Amniotic stem cell (primary cell): ENCODE measurements at places on chromosomes 5 and 9.
A peak's percentile ranks its signal among the peaks of the same experiment; 100 is the strongest.

- DNase-seq = no peak
Observed at GRCh38 chr9:28289746-28290145, 716.5 kb upstream of the C9orf72 start.

DNA sequence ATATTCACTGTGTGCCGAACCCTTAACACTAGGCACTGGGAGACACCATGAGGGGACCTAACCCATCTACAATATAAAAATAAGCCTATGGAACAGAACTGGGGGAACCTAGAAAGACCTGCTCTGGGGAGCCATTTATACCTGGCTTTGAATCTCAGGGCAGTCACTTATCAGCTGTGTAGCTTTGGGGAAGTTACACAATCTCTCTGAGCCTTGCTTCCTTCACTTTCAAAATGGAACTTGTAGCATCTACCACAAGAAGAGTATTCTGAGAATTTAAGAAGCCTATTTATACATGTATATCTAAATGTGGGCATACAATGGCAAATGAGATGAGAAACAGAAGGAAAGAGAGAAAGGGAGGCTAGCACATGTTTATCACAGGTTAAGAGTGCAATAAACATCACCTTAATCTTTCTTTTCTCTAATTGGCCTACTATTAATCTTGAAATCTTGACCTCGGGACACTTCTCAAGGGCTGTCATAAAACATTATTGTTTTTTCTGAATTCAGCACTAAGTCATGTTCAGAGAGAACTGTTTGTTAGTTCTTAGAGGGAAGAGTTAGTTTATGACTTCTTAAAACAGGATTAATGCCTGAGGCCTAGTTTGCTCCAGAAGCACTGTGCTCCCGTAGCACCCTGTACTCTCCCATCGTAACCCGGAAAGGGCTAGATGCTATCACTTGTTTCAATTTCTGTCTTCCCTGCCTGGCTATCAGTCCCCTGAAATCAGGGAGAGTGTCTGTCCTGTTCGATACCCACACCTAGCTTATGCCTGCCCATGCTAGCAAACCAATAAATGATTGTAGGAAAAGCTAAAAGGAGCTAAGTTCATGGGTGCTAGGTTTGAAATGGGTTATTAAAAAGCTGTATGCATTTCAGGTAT is 606.4 kb upstream of the CLINT1 start:
- no peak for DNase-seq

GRCh38 chr9:2173170-2173569 is 158.0 kb downstream of the SMARCA2 start:
- DNase-seq = no peak

- DNase-seq = peak; percentile 53
Observed at GRCh38 chr5:14144586-14145434, 1.7 kb downstream of the TRIO start.

DNA sequence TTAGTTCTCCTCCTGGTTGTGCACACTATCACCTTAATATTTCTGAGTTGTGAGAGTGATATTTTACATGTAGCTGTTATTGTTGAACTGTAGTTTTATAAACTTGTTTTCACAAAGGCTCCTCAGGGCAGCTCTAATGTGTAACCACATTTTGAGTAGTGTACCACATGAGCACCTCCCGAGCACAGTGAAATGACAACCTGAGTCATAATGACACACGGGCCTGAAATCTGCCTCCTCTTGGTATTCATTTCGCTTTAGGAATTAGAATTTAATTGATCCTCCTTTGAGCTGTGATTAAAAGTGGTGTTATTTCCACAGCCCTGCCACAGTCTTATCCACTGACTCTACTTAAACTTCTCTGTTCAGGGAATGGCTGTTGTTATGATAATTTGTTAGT is 7.9 kb downstream of the MTRR start:
- peak; percentile 9 for DNase-seq

- no peak for DNase-seq
Observed at GRCh38 chr9:93317495-93318094, 133.7 kb downstream of the WNK2 start.

DNA sequence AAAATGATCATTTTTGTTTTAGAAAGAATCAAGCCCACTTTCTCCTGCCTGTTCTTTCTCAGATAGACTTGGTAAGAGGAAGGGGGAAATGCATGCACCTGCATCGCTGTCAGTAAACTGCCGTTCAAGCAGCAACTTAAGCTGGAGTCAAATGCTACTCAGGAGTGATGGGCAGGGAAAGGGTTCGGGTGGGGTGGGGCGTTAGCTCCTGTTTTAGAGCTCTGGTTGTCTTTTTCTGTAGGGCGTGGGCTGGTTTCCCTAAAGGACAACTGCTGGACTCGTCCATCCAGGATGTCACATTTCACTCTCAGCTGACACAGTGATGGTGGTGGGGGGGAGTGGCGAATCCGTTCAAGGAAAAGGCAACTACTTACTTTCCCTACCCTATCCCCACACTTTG is 75.0 kb downstream of the NDFIP1 start:
- no peak for DNase-seq

GRCh38 chr9:129632460-129632859 is 6.5 kb downstream of the NTMT1 start:
- no peak for DNase-seq

GRCh38 chr5:172411484-172412072 is 42.7 kb downstream of the SH3PXD2B start:
- no peak for DNase-seq

GRCh38 chr5:169627551-169627950 is 9.5 kb upstream of the DOCK2 start:
- no peak for DNase-seq

- DNase-seq = no peak
Observed at GRCh38 chr5:57302164-57302563, 128.3 kb downstream of the GPBP1 start.

GRCh38 chr9:69370430-69370829 is 45.4 kb downstream of the ENTREP1 start:
- DNase-seq = no peak

GRCh38 chr9:5920860-5921328 is 30.2 kb downstream of the MLANA start:
- DNase-seq = no peak

- peak; percentile 13 for DNase-seq
Observed at GRCh38 chr5:32869216-32869615, 158.1 kb downstream of the NPR3 start.

DNA sequence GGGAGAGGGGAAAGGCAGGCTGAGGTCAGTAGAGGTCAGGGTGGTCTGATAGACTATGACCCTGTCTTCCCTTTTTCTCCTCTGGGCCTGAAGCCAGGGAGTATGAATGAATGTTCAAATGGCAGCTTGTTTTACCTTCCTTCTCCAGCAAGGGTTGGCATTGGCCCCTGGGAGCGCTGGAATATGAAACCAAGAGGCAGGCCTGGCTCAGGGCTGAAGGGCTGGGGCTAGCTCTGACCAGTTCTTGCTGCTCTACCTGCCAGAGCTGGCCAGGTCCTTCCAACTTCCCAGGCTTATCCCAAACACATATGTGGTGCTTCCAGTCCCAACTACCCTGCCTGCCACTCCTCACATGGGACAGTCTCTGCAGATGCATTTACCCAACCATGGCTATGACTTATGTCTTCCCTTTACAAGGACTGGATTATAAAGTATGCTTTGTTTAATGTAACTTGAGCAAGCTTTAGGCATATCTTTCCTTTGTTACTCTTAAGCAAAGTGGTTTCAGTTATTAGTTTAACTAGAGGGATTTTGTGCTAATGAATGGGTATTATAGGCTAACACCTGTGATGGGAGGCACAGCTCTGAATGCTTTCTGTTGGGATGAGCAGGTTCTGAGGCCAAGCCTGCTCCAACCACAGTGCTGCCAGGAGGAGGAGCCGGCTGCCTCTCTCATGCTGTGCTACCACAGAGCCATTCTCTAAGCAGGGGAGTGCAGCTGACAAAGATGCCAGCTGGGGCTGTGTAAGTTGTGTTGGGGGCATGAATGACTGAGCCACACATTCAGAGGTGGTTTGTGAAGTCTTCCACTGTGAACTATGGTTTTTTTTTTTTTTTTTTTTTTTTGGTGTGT is 6.1 kb downstream of the CCNI2 start:
- no peak for DNase-seq

DNA sequence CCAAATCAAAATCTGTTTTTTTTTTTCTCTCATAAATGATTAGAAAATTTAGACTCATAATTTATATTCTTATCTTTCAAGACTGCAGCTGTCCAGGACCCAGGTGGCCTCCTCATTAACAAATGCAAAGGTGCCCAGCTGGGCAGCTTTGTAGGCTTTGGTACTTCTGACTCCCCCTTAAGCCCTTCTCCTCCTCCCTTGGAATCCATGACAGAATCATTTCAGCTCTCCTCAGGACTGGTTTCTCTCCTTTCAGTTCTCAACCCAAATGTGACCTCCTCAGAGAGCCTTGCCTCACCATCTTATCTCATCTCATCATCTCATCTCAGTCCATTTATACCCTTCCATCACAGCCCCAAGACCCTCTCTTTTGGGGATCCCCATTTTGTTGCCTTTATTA is 221.7 kb downstream of the KIAA0825 start:
- DNase-seq = no peak

DNA sequence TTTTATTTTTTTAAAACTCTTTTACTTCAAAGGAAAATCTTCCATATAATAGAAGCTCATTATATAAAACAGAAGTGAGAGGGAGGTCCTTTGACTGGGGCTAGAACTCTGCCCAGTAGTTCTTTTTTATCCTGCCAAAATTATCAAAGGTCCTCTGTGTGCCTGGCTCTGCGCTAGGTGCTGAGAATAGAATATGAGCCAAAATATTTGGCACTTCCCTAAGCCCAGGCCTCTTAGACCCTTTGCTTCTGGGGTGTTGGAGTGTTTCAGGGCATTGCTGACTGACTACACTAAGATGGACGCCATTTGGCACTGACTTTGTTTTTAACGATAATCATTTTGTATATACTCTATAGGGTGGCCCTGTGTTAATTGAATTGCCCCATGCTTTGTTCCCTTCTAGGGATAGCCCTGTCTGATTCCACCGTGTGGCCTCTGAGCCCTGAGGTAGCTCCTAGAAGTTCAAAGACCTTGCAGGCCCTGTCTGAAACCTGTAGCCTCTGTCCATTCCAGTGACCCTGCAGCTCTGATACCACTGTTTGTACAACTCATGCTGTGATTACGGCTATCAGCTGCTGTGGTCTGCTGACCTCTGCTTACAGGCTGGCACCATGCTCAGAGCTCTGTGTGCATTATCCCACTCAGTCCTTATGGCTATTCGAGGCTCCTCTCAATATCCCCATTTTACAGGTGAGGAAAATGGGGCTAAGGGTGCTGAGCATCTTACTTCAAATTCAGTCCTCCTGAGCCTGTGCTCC is 84.3 kb upstream of the SHB start:
- no peak for DNase-seq

DNA sequence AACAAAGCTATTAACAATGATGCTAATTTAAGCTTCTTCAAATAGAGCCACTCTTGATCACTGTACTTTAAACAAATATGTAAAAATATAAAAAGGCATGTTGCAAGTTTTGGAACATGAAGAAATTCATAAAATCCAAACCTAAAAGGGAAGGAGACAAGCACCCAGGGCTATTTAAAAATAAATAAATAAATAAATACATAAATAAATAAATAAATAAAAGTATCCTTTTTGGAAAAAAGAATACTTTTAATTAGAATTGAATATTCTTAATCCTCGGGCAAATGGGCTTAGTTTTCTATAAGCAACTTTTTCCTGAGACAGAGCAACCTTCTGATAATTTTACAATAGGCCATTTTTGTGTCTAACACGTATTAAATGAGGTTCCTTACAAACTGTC is 147.5 kb upstream of the PCA3 start:
- DNase-seq = no peak

DNA sequence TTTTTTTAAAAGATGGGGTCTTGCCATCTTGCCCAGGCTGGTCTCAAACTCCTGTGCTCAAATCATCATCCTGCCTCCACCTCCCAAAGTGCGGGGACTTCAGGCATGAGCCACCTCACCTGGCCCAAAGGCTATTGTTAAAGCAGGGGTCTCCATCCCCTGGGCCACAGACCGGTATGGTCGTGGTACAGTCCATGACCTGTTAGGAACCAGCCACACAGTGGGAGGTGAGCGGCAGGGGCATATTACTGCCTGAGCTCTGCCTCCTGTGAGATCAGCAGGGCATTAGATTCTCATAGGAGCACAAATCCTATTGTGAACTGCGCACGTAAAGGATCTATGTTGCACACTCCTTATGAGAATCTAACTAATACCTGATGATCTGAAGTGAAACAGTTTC is 7.3 kb upstream of the NOL6 start:
- no peak for DNase-seq
